ENCODE measurements at places on chromosomes 3 and 15. TPM values are rescaled to one million over a fixed set of nuclear protein-coding genes. Genes with fewer than 3 reads are reported as not detected.

The FBN1 gene
- 0.46 TPM for total RNA-seq

- DNase-seq: no peak
These were observed 939 bp upstream of the ULK3 start for GRCh38 chr15:74843891-74844299.

- no peak for DNase-seq
These were observed 16.0 kb downstream of the SEC61A1 start for GRCh38 chr3:128068156-128068620.

The HGD gene
- 0.59 TPM for total RNA-seq

The CFAP100 gene
- total RNA-seq: not detected

The KLHL24 gene
- 42.0 TPM for total RNA-seq

DNA sequence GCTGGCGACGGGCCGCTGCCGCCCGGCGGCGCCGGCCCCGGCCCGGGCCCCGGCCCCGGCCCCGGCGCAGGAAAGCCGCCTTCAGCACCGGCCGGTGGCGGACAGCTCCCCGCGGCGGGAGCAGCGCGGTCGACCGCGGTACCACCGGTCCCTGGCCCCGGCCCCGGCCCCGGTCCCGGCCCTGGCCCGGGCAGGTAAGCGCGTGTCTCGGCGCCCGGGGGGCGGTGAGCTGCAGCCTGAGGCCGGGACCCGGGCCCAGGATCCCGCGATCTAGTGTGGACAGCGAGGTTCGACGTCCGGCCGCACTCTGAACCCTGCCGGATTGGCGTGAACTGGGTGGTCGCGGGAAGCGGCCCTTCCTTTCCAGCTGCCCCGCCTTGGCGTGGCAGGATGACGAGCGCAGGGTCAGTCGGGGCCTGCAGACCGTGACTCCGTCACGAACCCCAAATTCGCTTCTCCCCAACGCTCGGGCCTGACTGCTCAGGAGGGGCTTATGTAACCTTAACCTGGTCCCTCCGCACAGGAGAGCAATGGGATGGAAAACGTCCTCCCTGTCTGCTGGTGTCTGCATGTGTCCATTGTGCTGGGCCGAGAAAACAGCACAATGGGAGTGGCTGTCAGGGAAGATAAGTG lies 472 bp downstream of the BSN start:
- DNase-seq: no peak

- DNase-seq: no peak
These were observed 1003.9 kb upstream of the CFAP20DC start for GRCh38 chr3:60053526-60054265.

DNA sequence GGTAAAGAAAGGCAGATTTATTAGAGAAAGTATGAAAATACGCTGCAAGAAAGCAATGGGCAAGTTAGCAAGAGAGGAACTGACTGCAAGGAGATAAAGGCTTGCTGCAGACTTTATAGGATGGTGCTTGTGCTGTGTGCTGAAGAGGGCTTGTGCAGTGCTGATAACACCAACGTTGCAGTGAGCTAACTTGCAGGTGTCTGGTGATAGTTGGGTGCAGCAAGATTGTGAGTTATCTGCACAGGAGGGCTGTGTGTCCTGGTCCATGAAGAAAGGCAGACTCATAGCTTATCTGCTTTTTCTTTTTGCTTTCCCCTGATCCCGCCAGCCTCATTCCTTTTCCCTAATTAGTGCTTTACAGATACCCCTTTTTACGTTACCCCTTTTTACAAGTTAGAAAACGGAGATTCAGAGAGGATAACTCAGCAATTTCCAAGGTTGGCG lies 58.0 kb upstream of the ZNF148 start:
- no peak for DNase-seq

DNA sequence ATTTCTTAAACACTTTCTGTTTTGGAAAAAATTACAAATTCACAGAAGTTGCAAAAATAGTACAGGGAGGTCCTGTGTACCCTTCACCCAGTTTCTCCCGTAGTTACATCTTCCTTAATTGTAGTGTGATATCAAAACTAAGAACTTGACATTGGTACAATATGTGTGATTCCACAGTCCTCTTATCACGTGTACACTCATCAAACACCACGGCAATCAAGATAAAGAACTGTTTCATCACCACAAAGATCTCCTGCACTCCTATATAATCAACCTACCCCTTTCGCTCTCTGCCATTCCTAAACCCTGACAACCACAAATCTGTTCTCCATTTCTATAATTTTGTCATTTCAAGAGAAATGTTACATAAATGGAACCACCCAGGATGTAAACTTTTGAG lies 31.4 kb downstream of the POMGNT2 start:
- DNase-seq: no peak

DNA sequence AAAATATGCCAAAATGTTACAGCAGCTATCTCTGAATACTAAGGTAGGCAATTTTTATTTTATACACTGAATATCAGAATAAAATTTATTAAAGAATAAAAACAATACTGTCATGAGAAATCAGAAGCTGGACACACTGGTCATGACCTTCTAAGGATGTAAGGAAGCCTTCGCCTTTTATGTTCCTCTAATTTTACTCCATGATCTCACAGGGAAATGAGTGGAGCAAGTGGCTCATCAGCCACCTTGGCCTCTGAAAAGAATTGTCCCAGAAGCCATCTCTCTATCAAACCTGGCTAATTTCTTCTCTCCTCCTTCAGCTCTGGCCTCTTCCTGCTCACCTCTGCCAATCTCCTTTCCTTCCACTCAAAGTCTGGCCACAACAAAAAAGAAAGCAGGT lies 48.6 kb downstream of the THRB start:
- DNase-seq: no peak

The A4GNT gene
- not detected for total RNA-seq

DNA sequence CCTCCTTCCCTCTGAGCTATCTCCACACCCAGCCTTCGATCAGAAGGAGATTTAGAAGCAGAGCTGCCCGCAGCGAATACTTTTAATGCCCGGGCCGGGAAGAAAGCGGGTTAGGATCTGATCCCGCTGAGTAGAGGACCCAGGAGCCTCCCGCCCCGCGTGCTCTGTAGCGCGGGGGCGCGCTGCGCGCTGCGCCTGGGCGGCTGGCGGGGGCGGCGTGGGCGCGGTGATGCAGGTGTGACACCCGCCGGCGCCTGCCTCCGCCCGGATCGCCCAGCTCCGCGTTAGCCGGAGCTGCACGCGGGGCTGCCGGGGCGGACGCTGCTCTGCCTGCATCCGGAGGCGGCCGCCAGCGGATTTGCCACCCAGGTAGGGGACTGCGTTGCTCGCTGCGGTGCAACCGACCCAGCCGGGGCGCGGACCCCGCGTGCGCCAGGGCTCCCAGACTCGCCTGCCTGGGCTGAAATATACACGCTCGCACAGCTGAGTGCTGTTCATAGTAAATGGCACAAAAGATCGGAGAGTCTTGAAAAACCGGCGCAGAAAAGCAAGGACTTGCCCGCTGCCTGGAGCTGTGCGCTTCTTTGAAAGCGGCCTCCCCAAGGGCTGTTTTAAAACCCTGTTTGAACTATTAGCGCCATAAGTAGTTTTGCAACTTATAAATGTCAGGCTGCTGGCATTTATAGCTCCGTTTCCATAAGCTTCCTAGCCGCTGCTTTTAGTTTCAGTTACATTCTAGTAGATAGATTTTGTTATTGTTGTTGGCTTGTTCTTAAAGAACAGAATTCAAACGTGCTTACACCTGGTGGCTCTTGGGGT lies at the start of gene SV2B:
Gene SV2B, plus strand, starts transcription at position 263 of the 819 bp plus-strand sequence. CDS start 126,007 bp downstream, outside the sequence.
- no peak for DNase-seq

DNA sequence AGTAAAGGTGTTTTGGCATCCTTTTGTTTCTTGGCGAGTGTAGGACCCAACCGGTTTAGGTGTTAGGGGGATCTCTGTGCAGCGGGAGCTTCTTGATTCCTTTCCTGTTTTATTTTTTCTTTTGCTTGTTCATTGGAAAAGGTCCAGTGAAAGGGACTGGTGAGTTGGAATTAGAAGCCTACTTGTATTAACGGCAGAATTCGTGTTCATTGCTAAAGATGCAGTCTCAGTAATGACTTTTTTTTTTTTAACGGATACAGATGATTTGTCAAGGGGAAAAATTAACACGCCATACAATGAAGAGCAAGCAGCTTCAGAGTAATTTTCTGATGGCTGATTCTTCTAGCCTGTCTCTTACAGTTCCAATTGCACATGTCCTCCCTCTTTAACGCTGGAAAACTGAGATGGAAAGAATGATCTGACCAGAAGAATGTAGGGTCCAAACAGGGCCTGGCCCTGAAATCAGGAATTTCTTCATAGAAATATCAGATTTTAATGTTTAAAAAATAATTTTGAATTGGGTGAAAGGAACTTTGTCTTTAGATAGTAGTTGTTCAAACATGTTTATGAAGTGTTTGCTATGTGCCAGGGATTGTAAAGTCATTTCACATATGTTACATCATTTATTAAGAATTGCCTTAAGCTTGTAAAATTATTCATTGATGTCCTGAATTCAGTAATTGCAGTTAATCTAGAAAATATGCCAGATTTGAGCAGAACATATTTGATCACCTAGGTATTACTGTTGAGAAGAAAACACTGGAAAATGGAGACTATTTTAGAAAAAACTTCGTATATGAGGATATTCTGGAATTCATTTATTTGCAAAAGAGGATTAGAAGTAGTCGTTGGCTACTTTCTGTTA lies 1.4 kb downstream of the MAPK6 start:
- no peak for DNase-seq

The RAB6B gene
- 49.2 TPM for total RNA-seq

Data from Panc1 (cell line).